Activated CD8-positive, alpha-beta memory T cell treated with anti-CD3 and anti-CD28 coated beads for 24 hours (primary cell): ENCODE measurements at places on chromosomes 6 and 20.

GRCh38 chr6:53937461-53937860 is 142.7 kb downstream of the LRRC1 start:
- DNase-seq = no peak

- no peak for DNase-seq
Measured at GRCh38 chr6:165106261-165106660, 203.1 kb downstream of the C6orf118 start.

DNA sequence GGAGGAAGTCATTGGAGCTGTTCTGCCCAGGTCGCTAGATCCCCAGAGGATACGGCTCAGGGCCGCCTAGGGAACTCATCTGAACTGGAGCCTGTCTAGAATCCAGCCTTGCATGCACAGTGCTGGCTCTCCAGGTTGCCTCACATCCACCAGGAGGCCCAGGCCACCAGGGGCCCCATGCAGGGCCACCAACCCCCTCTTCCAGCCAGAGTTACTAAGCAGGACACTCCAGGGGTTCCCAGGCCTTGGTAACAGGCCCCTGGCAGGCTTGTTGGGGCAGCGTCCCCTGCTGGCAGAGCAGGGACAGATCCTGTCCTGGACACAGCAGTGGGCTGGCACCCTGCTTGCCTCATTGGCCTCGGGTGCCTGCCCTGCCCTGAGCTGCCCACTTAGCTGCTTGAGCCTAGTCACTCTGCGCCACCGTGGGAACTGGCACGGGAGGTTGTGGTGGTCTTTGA is 35.3 kb downstream of the EFCAB8 start:
- no peak for DNase-seq

- no peak for DNase-seq
Measured at GRCh38 chr6:14417377-14417776, 299.8 kb downstream of the CD83 start.

DNA sequence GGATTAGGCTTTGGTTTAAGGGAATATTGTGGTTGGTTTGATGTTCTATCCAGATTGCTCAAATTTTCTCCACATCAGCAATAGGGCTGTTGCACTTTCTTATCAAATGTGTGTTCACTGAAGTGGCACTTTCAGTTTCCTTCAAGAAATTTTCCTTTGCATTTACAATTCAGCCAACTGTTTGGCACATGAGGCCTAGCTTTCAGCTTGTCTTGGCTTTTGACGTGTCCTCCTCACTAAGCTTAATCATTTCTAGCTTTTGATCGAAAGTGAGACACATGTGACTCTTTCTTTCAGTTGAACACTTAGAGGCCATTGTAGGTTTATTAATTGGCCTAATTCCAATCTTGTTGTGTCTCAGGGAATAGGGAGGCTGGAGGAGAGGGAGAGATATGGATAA is 104.8 kb downstream of the FLRT3 start:
- DNase-seq = no peak

DNA sequence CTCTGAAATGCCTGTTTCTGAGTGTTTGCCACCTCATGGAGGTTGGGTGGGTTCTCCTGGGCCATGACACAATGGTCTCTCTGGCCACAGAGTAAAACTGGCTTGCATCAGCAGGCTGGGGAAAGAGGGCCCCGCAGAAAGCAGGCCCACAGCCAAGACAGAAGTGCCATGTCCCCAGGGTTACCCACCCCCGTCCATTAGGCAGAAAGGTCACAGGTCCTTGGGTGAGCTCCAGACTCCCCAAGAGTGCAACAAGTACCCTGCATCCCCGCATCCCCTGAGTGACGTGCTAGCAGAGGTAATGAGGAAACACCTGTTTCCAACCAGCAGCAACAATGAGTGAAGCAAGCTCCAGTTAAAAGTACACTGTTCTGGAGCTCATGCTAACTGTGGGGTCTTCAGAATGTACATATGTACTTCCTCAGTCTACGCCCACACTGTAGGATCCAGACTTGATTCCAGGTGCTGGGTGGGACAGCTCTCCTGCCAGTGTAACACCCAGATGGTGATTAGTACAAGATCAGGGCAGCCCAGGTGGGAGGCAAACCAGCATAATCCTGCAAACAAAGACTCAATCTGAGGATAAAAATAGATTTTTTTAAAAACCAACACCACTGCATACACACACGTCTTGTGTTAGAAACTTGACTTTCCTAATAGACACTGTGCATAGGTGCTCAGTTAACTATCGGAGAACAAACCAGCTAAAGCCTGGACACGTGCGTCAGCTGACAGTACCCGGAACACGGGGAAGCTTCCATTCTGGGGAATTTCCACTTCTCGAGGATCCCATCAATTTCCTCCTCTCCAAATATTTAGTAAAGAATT is 31.5 kb downstream of the RRBP1 start:
- no peak for DNase-seq

GRCh38 chr20:40741507-40742106 is 52.6 kb upstream of the MAFB start:
- no peak for DNase-seq

DNA sequence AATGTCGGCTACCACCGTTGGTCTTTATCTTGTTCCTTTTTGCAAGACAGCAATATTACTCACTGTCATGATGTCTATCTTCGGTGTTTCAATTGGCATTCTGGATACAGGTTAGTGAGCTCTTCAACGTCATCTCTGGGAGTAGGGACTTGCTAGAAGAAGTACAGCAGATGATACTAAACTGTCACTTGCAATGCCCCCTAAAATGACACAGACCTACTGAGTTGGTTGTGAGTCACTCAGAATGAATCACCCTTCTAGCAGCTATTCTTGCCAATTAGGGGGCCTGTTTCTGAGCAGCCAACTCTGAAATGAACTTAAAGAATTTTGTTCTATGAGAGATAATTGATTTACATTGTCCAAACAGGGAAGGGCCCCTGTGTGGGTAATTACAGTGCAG is 176.5 kb downstream of the SLC16A10 start:
- DNase-seq = no peak

DNA sequence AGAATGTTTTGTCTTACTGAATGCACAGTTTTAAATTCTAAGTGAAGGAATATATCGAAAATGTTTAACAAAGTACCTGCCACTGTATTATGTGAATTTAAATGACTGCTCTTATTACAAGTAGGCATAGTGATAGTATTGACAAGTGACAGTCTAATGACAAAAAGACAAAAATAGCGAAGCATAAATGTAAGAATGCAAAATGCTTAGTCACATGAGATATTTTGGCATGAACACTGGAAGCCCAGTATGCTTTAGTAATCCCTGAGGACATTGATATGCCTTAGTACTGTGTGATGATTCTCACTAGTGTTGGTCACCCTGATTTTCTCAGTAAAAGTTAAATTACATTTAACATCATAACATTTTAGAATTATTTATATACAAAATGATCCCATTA is 153.5 kb downstream of the EYA4 start:
- no peak for DNase-seq

- DNase-seq = peak; percentile 86
Measured at GRCh38 chr6:110039981-110040383, 61.9 kb downstream of the GPR6 start.

GRCh38 chr6:104896914-104897313 is 37.2 kb upstream of the HACE1 start:
- no peak for DNase-seq

GRCh38 chr6:13286181-13286580 is 42.2 kb downstream of the TBC1D7 start:
- no peak for DNase-seq

- no peak for DNase-seq
Measured at GRCh38 chr6:136551103-136551502, 881 bp upstream of the MAP7 start.

DNA sequence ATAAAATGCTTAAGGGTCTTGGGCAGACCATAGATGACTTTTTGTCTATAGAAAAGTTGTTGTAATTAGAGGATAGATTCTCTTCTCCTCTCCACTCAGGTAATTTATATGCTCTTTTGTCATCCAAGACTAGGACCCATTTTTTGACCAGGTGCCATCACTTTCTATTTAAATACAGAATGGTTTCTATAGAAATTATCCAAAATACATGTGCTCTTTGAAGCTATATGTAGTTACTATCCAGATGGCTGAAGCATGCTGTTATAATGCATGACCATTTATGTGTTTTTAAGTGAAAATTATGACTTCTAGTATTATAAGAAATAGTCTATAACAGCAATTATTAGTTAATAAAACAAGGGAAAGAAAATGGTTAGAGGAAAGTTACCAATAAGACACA is 3.0 kb upstream of the MLIP start:
- no peak for DNase-seq

DNA sequence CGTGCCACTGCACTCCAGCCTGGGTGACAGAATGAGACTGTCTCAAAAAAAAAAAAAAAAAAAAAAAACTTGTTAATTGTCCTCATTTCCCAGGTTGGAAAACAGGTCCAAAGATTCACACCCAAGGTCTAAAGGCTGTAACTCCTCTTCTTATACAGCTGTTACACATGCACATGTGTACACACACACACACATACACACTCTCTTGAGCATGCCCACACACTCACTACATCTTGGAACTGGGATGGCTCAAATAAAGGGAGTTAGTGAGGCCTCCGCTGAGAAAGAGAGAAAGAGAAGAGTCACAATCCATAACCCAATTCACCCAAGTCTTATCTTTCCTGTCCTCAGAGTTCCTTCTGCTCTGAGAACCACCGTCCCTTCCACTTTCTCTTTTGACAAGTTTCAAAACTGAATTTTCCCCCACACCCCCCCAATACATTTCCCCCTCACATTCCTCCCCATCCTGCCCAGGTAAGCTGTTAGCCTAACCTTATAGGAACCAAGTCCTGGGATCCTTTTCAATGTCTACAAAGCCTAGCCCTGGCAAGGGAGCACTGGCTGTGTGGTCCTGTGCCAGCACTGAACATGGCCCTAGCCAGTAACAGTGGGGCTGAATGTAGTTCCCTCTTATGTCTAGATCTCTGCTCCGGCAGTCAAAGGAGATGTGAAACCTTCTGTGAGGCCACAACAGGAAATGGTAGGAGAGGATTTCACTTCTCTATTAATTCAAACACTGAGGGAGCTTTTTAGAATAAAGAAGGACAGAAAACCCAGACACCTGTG is 3.2 kb upstream of the HLA-DMB start:
- DNase-seq = peak; percentile 75

- no peak for DNase-seq
Measured at GRCh38 chr6:37192666-37193065, 22.7 kb downstream of the PIM1 start.

DNA sequence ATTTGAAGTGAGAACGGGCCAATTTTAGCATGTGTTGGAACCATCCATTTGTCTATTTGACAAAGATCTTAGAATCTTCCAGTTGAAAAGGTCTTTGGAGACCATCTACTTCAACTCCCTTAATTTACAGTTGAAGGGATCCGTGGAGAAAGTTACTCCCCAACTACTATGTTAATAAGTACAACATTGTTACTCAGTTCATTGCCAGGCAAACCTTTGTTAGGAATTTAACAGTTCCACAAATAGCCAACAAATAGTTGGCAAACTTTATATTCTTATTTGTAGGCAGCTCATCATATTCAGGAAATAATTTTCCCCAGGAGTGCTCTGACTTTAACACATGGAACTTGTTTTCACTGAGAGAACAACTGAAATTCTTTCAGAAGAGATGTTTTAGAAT is 81.0 kb upstream of the FLRT3 start:
- no peak for DNase-seq

DNA sequence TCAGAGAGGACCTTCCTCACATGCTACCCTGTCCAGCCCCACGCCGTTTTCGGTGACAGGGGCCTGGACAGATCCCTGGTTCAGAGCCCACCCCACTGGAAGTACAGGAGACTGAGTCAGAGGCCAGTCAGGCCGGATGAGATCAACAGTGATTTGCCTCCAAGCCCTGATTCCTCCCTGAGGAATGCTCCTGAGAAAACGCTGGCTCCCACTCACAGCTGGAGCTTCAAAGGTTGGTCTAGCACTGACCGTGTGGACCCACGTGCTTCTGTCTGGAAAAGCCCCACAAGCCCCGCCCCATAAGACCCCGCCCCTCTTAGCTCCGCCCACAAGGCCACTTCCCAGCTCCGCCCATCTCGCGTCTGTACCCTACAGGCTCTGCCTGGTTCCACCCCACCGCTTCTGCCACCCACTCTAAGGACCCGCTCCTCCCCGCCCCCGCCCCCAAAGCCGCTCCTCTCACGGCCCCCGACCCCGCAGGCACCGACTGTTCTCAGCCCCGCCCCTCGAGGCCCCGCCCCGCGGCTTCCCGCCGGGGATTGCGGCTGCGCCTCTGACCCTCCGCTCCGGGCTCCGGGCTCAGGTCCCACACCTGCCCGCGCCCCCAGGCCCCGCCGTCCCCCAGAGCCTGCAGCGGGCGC is 64.9 kb upstream of the BHLHE23 start:
- no peak for DNase-seq

DNA sequence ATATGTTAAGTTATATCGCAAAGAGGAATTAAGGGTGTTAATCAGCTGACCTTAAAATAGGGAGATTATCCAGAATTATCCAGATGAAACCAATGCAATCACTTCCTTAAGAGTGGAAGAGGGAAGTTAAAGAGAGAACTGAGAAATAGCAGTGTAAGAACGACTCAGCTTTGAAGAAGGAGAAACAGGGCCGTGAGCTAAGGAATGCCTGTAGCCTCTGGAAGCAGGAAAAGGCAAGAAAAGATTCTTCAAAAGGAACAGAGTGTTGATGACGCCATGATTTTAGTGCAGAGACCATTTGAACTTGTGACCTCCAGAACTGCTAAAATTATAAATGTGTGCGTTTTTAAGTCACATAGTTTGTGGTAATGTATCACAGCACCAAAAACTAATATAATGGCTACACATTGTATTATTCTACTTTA is 32.7 kb downstream of the ILRUN start:
- no peak for DNase-seq

GRCh38 chr6:1895721-1896120 is 286.0 kb downstream of the FOXC1 start:
- DNase-seq = no peak

- no peak for DNase-seq
Measured at GRCh38 chr6:68239034-68239433, 396.0 kb upstream of the ADGRB3 start.

- no peak for DNase-seq
Measured at GRCh38 chr20:50636601-50637540, 54.5 kb downstream of the RIPOR3 start.

- no peak for DNase-seq
Measured at GRCh38 chr20:47727909-47728361, 57.3 kb downstream of the SULF2 start.

DNA sequence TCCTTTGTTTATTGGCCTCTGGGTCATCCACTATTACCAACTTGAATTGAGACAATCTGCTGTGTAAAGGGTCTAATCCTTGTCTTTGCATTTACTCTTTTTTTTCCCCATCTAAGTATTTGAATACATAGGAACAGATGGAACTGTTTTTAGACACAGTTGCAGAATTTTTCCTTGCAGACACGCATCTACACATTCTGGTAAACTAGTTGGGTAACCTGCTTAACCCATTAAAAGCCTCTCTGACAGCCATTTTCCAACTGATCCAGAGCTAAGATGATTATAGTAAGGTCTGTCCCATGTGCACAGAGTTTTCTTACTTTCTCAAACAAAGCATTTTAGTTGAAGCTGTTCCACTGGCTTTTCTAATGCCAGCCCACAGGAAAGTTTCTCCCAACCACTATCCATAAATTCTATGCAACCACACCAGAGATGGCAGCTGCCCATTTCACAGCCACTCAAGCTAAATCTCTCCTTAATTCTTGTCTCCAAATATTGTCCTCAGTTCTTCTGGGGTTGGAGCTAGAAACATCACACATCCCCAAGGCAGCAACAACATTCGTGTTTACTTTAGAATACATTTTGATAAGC is 492.1 kb downstream of the MAFB start:
- no peak for DNase-seq
